CD4-positive, alpha-beta T cell treated with Interleukin-17A for 1 hour (primary cell): ENCODE measurements at places on chromosomes 12 and 14.
A peak's percentile ranks its signal among the peaks of the same experiment; 100 is the strongest.

DNA sequence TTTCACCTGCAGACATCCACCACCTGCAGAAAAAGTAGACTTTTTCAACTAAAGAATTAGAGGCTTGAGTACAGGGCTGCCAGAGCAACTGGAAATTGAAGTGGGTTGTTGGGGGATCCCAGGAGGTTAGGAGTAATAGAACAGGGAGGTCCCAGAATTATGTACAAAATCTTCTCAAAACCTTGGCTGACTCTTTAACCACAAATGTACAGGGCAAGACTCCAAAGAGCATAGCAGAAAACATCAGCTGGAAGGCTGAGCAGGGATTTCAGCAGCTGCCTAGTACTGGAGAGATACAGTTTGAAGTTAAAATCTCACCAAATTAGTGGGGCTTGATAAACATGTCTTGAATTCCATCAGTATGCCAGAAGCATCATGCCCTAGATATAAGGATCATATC, 191.6 kb downstream of the CRADD start:
- DNase-seq = no peak

GRCh38 chr14:24411443-24412389, 12.9 kb downstream of the NYNRIN start:
- DNase-seq = peak; percentile 53

GRCh38 chr14:65948302-65948701, 535.8 kb downstream of the FUT8 start:
- no peak for DNase-seq

- no peak for DNase-seq
These were observed 108.1 kb downstream of the GLT1D1 start for GRCh38 chr12:128961308-128961902.

DNA sequence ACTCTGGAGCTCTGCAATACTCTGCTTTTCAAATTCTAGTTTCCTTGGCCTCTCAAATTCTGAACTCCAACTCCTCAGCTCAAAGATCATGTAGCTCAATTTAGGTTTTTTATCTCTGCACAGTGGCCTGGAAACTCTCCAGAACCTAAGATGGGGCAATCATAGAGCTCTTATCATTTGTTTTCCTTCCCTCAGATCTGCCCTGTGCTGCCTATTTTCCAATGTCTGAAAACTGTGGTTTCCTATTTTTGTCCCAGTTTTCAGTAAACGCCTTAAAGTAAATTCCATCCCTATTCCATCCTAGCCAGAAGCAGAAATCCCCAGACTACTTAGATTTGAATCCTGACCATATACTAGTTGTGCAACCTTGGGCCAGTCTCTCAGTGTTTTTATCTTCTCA, 73.2 kb downstream of the CEP83 start:
- no peak for DNase-seq

DNA sequence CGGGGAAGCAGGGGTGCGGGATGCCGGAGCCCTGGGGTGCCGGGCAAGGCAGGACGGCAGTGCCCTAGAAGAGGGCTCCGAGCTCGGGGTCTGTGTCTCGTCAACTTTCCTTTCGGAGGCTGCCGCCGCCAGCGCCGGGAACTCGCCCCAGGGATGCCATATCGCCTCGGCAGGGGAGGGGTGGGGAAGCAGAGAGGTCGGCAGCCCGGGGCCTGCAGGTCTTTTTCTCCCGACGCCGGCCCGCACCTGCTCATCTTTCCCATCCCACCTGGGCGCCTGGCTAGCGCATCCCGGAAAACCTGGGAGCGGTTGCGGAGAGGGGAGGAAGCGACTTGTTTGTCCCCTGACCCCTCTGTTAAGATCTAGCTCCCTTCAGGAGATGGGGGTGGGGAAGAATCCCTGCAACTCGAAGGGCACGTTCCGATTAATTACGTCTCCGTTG, 547 bp downstream of the CNTN1 start:
- no peak for DNase-seq

DNA sequence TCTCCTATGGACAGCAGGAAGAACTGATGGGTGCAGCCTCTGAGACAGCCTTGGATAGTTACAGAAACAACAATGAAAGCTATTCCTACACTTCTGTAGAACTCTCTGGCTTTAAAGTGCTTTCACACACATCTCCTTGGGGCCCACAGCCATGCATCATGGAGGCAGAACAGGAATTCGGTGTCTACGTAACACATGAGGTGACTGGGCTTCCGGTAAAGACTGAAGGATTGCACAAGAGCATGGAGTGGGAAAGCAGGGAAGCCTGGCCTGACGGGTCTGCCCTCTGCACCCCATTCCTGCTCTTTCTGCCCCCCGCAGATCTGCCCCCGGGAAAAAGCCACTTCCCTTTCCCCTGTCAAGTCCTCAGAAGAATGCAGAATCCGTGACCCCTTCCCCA, 82.6 kb downstream of the VWF start:
- DNase-seq = no peak

GRCh38 chr12:47509398-47509851, 196.4 kb downstream of the RPAP3 start:
- no peak for DNase-seq

DNA sequence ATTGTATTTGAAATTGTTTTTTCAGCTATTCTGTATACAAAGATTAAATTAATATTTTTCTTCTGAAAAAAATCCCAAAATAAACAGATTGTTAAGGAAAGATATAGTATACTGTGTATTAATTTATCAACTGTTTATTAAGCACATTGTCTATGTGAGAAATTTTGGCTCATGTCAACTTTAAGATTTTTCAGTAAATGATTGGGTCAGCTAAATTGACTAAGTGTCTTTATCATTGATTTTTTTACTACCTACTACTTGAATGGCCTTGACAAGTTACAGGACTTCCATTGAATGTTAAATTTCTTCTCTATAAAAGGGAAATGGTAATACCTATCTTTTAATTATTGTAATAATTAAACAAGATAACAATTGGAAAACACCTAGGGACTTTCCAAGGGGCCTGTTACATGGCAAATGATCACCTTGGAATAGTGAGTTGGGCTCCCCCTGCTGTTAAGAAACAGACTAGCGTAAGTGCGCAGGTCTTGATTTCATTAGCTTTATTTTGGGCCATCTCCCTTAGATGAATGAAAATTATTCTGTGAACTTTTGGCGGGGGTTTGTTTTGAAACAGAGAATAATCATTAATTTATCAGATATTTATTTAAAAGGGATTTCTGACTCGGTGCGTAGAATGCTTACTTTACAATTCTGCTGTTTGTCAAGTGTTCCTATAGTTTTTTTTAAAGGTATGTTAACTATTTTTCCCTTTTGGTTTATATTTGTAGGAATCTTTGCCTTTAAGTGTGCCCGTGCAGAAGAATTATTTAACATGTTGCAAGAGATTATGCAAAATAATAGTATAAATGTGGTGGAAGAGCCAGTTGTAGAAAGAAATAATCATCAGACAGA, 14.5 kb upstream of the CCT2 start:
- peak; percentile 86 for DNase-seq

- DNase-seq = no peak
These were observed 393.7 kb downstream of the SOX5 start for GRCh38 chr12:23555825-23556207.
